ENCODE measurements at places on chromosomes 3 and 15. TPM values are rescaled to one million over a fixed set of nuclear protein-coding genes. Genes with fewer than 3 reads are reported as not detected.
A peak's percentile ranks its signal among the peaks of the same experiment; 100 is the strongest.

GRCh38 chr15:29570121-29570947 lies 251.9 kb downstream of the TJP1 start:
- peak; percentile 74 for DNase-seq
- peak overlapping the region; percentile 63 for H3K4me3 ChIP-seq
- peaks cover 2% of the 10 kb centered on the region for H3K27me3 ChIP-seq
- H3K4me1 ChIP-seq: no peaks in the 10 kb centered on the region
- H3K36me3 ChIP-seq: no peaks in the 10 kb centered on the region

- H3K36me3 ChIP-seq: no peaks in the 10 kb centered on the region
- no peaks in the 10 kb centered on the region for H3K27me3 ChIP-seq
- H3K27ac ChIP-seq: no peak overlapping the region
- peak overlapping the region; percentile 76 for H3K4me3 ChIP-seq
- peaks cover 23% of the 10 kb centered on the region for H3K4me1 ChIP-seq
These were observed 272 bp upstream of the SRPRB start for GRCh38 chr3:133805384-133805701.

DNA sequence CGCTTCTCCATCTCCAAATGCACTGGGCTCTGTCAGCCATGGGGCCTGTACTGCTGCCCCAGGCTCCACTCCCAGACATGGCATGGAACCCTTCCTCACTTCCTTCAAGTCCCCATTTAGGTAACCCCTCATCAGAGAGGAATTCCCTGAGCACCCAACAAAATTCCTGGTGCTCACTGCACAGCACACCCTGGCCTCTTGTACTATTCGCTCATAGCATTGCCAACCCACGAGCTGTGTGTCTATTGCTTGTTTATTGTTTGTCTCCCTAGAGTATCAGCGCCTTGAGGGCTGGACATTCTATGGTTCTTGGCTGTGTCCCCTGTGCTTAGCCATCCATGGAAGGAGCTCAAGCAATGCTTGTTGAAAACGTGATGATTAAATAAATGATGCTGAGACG lies 46.1 kb upstream of the SLCO2A1 start:
- no peaks in the 10 kb centered on the region for H3K4me1 ChIP-seq
- no peak for DNase-seq
- H3K27me3 ChIP-seq: no peaks in the 10 kb centered on the region
- H3K4me3 ChIP-seq: no peak overlapping the region
- no peaks in the 10 kb centered on the region for H3K36me3 ChIP-seq

DNA sequence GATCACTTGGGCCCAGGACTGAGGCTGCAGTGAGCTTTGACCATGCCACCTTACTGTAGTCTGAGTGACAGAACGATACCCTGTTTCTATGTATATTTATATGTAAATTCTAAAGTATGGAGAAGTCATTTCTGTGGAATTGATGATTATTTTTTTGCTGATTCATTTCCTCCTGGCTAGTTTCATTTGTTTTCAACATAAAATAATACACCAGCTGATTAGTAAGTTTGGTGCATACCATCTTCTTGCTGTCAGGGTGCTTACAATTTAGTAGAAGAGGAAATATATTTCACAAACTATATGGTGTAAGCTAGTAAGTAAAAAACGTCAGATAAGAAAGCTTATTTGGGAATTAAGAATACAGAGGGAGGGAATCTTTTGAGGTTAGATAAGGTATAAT lies 36.0 kb downstream of the SLC25A26 start:
- H3K36me3 ChIP-seq: no peaks in the 10 kb centered on the region
- H3K27me3 ChIP-seq: no peaks in the 10 kb centered on the region
- H3K4me1 ChIP-seq: no peaks in the 10 kb centered on the region
- no peak for DNase-seq

- no peak overlapping the region for H3K27ac ChIP-seq
- H3K36me3 ChIP-seq: no peaks in the 10 kb centered on the region
- H3K4me1 ChIP-seq: no peaks in the 10 kb centered on the region
- H3K27me3 ChIP-seq: no peaks in the 10 kb centered on the region
These were observed 448.6 kb upstream of the CBLB start for GRCh38 chr3:106317141-106318055.

GRCh38 chr3:112093180-112093522 lies 7.0 kb downstream of the C3orf52 start:
- no peaks in the 10 kb centered on the region for H3K27me3 ChIP-seq
- peak overlapping the region; percentile 71 for H3K4me3 ChIP-seq
- peaks cover 3% of the 10 kb centered on the region for H3K4me1 ChIP-seq
- peak overlapping the region; percentile 89 for H3K27ac ChIP-seq

DNA sequence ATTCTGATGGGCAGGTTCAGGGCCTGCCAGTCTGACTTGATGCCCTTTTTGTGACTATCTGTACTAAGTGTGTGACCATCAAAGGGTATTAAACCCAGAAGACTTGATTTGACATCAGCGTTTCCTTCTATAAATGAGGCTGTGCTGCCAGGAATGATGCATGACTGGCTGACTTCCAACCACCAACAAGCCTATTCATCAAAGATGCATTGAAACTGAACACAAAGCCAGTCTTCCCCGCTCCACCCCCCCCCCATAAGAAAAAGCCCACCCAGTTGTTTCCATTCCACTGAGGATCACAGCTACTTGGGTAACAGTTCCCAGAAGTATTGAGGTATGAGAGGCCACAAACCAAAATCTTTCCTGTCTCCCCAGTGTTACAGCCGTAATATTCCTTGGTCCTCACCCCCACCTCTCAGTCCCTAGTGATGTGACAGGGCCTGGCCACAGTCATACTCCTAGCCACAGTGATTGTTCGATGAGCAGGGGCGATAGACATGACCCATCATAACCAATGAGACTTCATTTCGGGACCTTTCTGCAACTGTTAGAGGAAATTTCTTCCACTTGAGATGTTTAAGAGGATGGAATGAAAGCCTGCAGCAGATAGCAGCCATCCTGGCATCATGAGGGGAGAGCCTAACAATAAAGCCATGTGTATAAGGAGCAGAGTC lies 22.6 kb downstream of the SH3BP5 start:
- no peak overlapping the region for H3K27ac ChIP-seq
- H3K4me3 ChIP-seq: no peak overlapping the region
- no peak for DNase-seq
- no peaks in the 10 kb centered on the region for H3K36me3 ChIP-seq

DNA sequence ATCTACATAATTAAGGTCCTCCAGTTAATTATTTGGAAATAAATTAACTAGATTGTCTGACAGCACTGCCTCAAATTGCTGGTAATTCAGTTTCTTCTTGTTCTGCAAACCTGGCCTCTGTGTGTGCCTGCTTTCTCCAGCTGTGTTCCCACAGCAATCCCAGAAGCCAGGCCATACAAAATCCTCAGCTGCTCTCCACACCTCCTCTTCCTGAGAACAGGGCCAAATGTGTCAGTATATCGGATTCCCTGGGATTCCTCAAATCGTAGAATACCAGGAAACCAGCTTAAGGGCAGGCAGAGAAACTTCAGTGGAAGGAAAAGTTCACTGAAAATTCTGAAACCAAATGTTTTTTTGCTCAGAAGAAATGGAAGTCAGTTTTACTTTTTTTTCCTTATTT lies 261.4 kb downstream of the ZMAT3 start:
- H3K27ac ChIP-seq: no peak overlapping the region
- H3K4me1 ChIP-seq: no peaks in the 10 kb centered on the region
- no peaks in the 10 kb centered on the region for H3K27me3 ChIP-seq
- no peak for DNase-seq
- H3K36me3 ChIP-seq: no peaks in the 10 kb centered on the region

GRCh38 chr3:163672954-163673353 lies 1405.3 kb downstream of the SI start:
- no peaks in the 10 kb centered on the region for H3K4me1 ChIP-seq
- H3K27me3 ChIP-seq: no peaks in the 10 kb centered on the region
- no peak overlapping the region for H3K27ac ChIP-seq
- no peaks in the 10 kb centered on the region for H3K36me3 ChIP-seq
- no peak overlapping the region for H3K4me3 ChIP-seq

SPINT1 gene
- total RNA-seq: 39.6 TPM

ZPLD1 gene
- total RNA-seq: 0.18 TPM

ZNF609 gene
- 12.7 TPM for total RNA-seq

DNASE1L3 gene
- 0.22 TPM for total RNA-seq

DNAH12 gene
- total RNA-seq: 0.58 TPM

Measured in pancreas (tissue), 10 donors.